ENCODE measurements at places on chromosomes 1 and 21. TPM values are rescaled to one million over a fixed set of nuclear protein-coding genes. Genes with fewer than 3 reads are reported as not detected.

The LRRC8B gene
- 8.9 TPM for polyA plus RNA-seq

The GUCA2B gene
- not detected for polyA plus RNA-seq

The LCE3E gene
- not detected for polyA plus RNA-seq

The TAL1 gene
- polyA plus RNA-seq: 6.1 TPM
